ENCODE measurements at places on chromosomes 12 and 14. TPM values are rescaled to one million over a fixed set of nuclear protein-coding genes. Genes with fewer than 3 reads are reported as not detected.

EID3 gene
- 4.5 TPM for polyA plus RNA-seq

CCDC177 gene
- 0.06 TPM for polyA plus RNA-seq

AQP2 gene
- polyA plus RNA-seq, result 113 TPM

RNASE3 gene
- polyA plus RNA-seq, result 0.79 TPM

FAM161B gene
- polyA plus RNA-seq, result 16.2 TPM

KRT4 gene
- polyA plus RNA-seq, result 0.76 TPM

CELA1 gene
- not detected for polyA plus RNA-seq

DNA sequence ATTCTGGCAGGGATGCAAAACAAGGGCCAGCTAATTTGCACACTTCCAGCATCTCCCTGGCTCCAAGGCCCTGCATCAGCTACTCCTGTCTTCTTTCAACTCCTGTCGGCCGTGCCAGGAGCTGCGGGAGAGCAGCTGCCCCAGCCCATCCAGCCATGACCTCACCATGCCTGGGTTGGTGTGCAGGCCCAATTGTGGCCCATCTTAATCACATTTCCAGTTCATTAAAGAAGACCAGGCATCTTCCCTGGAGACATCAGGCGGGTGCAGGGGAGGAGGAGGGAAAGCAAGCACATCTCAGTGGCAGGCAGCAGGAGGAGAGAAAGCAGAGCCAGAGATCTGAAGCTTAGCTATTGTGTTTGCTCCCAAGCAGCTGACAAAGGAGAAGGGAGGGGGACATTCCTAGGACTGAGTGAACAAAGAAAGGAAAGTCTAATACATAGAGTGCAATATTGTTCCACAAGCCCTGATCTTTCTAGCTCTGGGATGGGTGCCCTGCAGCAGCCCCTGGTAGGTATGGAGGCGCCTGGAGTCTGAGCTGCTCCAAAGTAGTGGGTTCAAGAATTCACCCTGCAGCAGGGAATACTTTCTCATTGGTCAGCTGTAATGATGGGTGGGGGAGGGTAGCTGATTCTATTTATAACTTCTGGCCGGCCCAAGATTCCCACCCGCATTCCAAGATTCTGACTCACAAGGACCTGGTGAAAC is 40.1 kb downstream of the VWF start:
- no peak for DNase-seq

DNA sequence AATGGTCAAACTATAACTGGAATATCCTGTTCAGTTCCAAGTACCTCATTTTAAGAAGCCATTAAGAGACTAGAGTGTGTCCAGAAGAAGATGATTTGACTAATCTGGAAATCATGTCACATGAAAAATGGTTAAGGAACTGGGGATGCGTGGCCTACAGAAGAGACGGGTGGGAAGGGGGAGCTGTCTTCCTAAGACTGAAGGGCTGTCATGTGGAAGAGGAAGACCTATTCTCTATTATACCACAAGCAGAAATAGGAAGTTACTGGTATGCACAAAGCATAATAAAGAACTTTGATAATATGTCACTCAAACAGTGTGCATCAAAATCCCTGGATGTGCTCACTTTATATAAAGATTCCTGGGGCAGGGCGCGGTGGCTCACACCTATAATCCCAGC is 50.3 kb downstream of the HECTD4 start:
- DNase-seq, result no peak

- DNase-seq, result no peak
These were observed 318.5 kb upstream of the TBX3 start for GRCh38 chr12:115002434-115002833.

GRCh38 chr12:126847005-126847629 is 1419.9 kb upstream of the TMEM132C start:
- no peak for DNase-seq

DNA sequence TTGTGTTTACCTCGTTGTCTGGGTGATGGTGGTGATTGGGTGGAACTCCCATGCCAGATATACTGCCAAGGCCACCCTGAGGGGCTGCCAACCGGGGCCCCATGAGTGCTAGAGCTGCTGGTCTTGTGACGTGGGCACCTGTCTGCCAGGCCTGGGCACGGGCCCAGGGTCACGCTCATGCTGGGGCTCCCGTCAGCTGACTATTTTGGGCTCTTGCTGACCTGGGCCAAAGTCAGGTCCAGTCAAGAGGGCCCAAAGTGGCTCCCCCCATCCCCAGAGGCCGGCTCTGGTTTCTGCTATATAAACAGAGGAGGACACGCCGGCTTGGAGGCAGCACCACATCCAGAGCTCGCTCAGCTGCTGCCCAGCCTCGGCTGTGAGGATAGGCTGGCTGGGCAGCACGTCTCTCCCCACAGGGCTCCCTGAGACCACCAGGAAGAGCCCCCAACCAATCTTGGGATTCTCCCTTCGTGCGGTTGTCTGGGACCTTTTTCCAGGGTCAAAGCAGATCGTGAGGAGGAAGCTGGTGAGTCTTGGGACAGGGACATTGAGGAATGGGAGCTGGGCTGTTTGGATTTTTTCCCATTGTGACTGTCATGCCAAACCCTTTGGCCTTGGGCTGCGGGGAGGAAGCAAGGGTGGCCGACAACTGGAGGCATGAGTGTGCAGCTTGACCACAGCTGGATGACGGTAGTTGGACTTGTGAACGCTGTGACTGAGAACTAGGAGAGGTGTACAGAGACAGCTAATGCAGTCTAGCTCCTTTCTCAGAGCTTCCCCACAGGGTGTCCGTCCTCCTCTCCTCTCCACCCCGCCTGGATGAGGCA is 7.6 kb upstream of the NR4A1 start:
- DNase-seq, result no peak

GRCh38 chr14:71855399-71856036 is 76.7 kb upstream of the RGS6 start:
- DNase-seq, result peak; percentile 20

DNA sequence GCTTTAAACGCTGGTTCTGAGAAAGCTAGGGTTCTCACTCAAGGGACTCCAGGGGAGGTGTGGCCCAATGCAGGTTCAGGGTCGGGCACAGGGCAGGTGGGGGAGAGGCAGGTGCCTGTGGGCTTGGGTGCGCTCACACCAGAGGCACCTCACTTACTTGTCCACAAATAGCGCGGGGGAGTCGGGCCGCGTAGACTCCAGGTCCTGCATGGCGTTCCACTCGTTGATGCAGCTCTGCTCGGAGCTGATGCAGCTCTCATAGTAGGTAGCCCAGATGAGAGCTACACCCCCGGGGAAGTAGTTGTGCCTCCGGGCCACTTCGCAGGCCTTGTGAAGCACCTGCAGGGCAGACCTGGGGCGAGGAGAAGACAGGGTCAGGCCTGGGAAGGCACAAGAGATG is 49.9 kb downstream of the SSH1 start:
- DNase-seq, result no peak

- DNase-seq, result peak; percentile 54
These were observed 53.4 kb downstream of the PLBD1 start for GRCh38 chr12:14514154-14514842.

DNA sequence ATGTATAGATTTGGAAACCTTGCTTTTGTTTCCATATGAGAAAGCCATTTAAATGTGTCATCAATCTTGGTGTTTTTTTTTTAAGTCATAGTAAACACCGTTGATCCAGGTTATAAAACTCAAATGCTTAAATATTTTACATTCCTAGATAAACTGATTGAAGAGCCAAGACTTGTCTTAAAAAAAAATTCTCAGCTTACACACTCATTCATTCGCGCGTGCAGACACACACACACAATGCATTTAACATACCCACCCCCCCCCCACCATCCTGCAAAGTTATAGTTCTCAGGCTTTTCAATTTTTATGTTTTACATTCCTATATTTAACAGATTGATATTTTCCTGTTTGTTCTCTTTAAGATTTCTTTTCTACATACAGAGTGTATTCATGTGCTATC is 536.4 kb downstream of the PRKD1 start:
- no peak for DNase-seq

GRCh38 chr12:105100998-105101397 is 6.5 kb upstream of the WASHC4 start:
- no peak for DNase-seq

GRCh38 chr14:105261781-105262180 is 13.4 kb downstream of the BTBD6 start:
- DNase-seq, result no peak

DNA sequence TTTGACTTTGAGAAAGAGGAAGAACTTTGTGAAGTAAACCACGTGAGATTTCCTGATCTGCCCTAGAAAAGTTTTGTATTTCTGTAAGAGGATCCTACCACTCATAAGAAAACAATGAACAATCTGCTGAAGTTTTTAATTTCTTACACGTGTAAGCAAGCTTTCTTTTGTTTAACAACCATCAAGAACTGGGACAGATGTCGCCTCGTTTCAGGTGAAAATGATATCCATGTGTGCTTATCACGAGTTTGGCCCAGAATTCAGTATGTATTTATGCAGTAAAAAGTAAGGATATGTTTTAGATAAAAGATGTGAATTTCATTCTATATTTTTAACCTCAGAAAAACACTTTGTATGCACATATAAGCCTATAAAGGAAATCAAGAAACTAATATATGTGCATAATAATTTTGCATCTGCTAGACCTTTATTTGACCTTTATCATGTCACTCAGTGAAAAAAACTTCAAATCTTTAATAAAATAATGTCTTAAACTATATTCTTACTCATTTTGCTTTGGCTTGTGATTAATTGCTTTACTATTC is 56.9 kb upstream of the DHRS4 start:
- no peak for DNase-seq

DNA sequence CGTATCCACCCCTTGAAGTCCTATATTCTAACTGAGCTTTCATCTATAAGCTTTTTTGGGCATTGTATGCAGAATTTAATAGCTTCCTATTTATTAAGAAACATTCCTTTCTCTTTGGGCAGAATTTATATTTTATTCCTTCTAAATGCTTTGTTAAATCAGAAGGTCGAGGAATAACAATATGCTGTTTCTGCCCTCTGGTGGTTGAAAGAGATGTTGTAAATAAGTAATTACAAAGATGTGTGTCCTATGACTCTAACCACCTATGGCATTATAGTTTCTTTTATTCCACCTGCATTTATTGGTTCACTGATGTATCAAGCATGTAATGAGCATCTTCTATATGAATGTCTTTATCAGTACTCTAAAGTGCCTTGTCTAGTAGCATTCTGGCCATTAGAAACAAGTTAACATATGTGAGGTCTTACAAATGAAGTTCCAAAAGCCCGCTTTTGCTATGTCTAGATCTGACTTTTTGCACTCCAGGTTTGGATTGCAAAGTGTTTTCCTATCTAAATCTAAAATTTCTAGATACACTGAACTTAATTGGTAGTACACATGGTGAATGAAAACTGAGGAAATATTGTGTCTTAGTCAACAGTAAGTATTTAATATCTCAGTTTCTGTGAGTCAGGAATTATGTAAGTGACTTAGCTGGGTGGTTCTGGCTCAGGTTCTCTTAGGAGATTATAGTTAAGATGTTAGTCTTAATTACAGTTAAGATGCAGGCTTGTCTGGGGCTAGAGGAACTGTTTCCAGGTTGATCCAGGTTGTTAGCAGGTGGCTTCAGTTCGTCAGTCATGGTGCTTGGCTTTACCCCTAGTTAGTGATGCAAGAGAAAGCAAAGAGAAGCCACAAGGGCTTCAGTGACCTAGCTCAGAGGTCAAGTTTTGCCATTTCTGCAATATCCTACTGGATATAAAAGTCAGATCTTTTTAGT is 57.5 kb downstream of the PLEKHA5 start:
- DNase-seq, result peak; percentile 43

GRCh38 chr14:53034688-53035230 is 83.9 kb upstream of the FERMT2 start:
- DNase-seq, result no peak

GRCh38 chr12:111645433-111645832 is 40.3 kb downstream of the BRAP start:
- no peak for DNase-seq

DNA sequence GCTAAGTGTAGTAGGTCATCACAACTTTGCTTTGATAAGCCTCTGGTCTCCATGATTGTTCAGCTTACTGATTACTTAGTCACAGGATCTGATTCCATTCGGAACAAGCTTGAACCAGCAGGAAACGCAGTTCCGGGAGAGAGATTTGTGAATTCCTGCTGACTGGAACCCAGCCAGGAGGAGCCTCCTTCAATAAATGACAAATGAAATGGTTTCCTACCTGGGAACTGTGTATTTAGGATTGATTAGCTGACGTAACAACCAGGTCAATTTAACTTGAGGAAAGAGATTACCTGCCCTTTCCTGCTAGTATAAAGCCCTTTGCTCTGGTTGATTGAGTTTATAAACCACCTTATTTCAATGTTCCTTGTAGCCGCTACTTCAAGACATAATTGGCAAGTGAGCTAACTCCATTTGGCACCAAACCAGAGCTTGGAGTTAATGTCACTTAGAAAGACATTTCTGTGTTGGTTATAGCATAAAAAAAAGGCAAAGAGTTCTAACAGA is 35.1 kb upstream of the KCNH3 start:
- DNase-seq, result no peak

GRCh38 chr14:103329401-103330347 is 4.4 kb upstream of the EIF5 start:
- DNase-seq, result no peak

- no peak for DNase-seq
These were observed 11.3 kb downstream of the ASB8 start for GRCh38 chr12:48145981-48146380.

GRCh38 chr14:34035177-34035933 is 84.5 kb upstream of the EGLN3 start:
- no peak for DNase-seq

DNA sequence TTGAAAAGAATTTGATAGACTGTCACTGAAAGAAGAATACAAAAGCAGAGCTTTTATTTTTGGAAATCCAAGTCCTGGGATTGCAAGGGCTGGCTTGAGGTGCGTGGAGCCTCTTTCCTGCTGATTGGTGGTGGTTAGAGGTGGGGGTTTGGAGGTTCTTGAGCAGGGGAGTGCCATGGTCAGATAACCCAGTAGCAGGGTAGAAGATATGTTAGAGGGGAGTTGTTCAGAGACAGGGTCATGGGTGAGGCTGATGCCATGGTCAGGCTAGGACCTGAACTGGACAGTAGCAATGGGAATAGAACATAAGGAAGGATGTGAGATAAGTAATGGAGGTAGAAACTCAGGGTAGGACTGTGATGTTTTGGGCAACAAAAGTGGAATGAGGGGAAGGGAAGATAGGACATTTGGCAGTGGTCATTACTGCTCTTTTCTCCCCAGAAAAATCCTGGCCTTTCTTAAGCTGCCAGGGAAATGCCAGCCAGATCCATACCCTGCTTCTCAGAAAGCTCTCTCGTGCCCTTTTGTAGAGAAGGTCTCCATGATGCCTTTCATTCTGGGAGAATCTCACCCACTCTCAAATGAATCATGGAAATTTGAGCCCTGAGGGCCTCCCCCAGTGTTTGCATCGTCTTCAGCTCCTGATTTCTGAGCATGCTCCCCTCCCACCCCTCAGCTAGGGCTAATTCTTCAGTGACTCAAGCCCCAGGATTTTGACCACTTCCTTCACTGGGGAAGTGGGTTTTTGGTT is 9.5 kb downstream of the EMP1 start:
- DNase-seq, result no peak

DNA sequence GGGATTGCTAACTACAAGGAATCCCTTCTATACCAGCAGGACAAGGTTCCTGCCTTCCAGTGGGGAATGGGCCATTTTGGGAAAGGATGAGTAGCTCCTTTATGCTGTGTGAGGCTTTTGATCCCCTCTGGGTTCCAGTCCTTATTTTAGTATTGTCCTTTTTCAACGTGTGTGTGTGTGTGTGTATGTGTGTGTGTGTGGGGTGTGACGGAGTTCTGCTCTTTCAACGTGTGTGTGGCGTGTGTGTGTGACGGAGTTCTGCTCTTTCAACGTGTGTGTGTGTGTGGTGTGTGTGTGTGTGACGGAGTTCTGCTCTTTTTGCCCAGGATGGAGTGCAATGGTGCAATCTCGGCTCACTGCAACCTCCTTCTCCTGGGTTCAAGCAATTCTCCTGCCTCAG is 27.4 kb downstream of the RAB35 start:
- DNase-seq, result no peak

GRCh38 chr14:73771848-73772638 is 57.9 kb upstream of the PNMA1 start:
- no peak for DNase-seq

Measured in left renal cortex interstitium (tissue), 4 donors.